ENCODE measurements at places on chromosomes 7 and 10.

- no peak for DNase-seq
These were observed 81.9 kb downstream of the BUB3 start for GRCh38 chr10:123236126-123236525.

DNA sequence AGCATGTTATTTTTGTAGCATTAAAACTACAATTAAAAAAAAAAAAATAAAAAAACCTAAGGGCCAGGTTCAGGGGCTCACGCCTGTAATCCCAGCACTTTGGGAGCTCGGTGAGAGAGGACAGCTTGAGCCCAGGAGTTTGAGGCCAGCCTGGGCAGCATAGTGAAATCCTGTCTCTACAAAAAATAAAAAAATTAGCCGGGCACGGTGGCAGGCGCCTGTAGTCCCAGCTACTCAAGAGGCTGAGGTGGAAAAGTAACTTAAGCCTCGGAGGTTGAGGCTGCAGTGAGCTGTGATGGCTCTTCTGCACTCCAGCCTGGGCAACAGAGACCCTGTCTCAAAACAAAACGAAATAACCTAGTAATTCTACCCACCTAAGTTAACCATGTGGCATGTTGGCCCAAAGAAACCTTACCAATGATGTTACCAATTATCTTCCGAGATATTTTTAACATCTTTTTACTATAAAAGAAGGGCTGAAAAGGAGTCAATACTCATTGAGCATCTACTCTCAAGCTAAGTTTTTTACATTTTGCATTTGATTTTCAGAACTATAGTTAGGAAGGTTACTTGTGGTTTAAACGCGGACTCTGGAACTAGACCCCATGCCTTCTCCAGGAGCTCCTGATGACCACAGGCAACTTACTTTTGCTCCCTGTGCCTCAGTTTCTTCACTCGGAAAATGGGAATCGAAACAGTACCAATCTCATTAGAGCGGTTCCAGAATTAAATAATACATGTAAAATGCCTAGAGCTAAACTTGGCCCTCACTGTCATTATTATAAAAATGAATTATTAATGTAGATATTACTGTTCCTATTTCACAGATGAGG is 1.4 kb downstream of the ITGB1 start:
- no peak for DNase-seq

DNA sequence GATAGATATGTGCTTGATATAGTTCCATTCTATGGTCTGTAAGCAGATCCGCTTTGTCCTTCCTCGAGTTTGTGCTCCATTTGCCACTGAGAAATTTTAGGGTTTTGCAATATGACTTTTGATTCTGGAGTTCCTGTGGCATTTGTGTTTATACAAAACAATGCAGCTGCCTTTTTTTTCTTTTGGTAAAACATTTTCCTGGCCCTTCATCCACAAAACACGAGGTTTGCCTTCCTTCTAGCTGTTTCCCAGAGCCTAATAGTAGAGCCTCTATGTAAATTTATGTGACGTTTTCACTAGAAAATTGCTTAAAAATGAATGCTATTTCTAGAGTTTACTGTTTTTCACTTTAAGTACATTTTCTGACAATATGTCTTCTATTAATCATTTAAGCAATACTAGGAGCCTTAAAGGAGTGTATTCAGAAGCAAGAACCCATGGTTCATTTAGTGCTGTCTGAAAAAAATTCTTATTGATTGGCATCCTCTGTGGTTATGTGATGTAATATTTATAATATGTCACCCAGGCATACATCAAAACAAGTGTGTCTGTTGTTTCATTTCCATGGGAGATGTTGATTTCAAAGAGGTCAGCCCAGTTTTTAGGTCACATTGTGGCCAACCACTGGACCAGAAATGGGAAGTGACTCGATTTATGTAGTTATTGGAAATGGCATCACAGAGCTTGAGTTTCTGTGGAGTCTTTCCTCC is 618.3 kb downstream of the LRMDA start:
- DNase-seq: no peak

DNA sequence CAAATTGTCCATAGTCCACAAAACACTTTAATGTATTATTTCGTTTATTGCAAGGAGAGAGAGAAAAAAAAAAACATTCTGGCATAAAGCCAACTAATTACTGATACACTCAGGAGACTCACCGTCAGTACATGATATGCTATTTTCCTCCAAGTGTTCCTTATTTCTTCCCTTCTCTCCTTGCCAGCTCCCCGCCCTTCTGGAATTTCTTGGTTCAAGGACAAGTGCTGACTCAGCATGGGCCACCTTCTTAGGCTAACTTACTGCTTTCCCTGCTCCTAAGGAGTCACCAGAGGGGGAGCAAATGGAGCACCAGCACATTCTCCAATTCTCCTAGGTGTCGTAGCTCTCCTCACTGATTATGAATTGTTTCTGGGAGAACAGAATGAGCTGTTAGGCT is 133.8 kb upstream of the HDAC9 start:
- no peak for DNase-seq

DNA sequence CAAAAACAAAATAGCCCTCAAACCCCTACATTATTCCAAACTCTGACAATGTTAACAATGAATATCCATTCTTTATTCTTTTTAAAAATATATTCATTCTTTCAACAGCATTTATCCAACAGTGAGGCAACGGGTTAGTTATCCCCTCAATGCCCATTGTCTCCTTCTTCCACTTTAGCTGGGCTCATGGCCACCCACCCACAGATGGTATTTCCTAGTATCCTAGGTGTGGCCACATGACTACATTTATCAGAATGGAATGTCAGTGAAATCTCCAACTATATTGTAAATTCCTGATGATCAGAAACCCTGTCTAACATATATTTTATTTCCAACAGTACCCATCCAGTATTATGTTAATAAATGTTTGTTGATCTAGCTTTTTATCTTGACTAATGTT is 13.6 kb downstream of the HOXA1 start:
- DNase-seq: no peak

GRCh38 chr10:78802431-78802830 is 266.3 kb upstream of the ZMIZ1 start:
- no peak for DNase-seq

GRCh38 chr7:3887096-3887690 is 586.1 kb downstream of the SDK1 start:
- no peak for DNase-seq

DNA sequence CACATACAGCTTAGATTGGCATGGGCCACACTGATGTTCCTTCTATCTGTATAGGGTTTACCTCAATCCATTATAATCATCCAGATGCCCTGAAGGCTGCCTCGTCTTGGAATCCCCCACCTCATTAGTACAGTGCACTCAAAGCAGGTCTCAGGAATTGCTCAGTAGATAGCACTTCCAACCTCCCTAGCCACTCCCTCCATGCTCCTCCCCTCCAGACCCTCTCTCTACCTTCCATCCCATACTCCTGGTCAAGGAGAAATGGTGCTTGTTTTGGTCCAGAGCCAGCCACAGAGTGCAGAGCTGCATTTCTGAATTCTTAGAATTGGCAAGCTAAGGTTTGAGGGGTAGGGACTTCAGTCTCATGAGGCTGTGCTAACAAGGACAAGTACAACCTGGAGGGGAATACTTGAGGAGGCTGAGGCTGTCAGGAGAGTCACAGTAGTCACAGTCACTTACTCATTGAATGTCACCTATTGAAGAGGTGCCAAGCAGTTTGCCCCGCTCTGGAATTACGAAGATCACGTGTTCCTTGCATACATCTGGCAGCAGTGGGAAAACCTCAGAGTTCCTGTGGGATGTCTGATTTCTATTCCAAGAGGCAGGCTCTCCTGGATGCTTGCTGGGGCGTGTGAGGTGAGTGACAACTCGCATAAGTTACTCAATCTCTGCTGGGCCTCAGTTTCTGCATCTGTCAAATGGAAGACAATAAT is 60.7 kb upstream of the ZNF746 start:
- DNase-seq: no peak

- no peak for DNase-seq
These were observed 13.5 kb downstream of the IKZF1 start for GRCh38 chr7:50317697-50318669.

- DNase-seq: no peak
These were observed 195.1 kb downstream of the CCDC3 start for GRCh38 chr10:12806228-12807095.

- no peak for DNase-seq
These were observed 172.8 kb upstream of the CDK1 start for GRCh38 chr10:60605476-60605875.

- DNase-seq: no peak
These were observed 166.5 kb downstream of the TMEM26 start for GRCh38 chr10:61286686-61287085.

DNA sequence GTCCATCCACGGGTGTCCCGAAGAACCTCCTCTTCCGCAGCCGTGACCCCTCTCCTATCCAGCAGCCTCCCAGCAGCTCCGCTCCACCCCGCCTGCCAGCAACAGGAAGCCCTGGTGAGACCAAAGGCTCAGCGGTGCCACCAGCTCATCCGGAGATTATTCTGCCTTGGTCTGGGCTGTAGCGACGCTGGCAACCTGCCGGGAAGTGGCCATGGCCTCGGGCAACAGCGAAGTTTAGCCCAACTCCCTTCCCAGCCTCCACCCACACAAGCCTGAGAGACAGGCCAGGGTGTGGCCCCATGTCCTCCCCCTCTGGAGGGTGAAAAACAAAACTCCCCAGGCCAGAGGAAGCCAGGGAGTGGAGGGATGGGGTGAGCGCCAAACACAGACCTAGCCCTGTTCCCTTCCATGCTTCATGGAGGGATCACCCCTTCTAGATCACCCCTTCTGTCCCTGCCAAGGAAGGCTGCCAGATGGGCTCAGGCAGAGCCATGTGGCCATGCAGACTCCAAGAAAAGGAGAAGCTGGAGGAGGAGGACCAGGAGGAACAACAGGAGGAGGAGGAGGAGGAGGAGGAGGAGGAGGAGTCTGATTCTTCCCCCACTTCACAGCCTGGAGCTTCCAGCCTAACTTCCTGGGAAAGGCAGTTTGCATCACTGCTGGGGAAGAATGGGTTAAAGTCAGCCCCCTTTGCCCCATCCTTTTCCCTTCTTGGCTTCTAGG is 918 bp downstream of the CALHM2 start:
- no peak for DNase-seq
